NCI-H1930 (cell line): ENCODE measurements at places on chromosomes 2 and 18.
A peak's percentile ranks its signal among the peaks of the same experiment; 100 is the strongest.

GRCh38 chr18:13003466-13003896 is 12.3 kb downstream of the CEP192 start:
- no peak for DNase-seq

- no peak for DNase-seq
Observed at GRCh38 chr2:70011335-70011734, 49.9 kb upstream of the ASPRV1 start.

GRCh38 chr2:163207693-163208370 is 369.3 kb upstream of the KCNH7 start:
- DNase-seq: no peak

GRCh38 chr2:57890464-57890863 is 156.1 kb upstream of the VRK2 start:
- DNase-seq: no peak

GRCh38 chr18:1495387-1495786 is 590.7 kb downstream of the ADCYAP1 start:
- no peak for DNase-seq

DNA sequence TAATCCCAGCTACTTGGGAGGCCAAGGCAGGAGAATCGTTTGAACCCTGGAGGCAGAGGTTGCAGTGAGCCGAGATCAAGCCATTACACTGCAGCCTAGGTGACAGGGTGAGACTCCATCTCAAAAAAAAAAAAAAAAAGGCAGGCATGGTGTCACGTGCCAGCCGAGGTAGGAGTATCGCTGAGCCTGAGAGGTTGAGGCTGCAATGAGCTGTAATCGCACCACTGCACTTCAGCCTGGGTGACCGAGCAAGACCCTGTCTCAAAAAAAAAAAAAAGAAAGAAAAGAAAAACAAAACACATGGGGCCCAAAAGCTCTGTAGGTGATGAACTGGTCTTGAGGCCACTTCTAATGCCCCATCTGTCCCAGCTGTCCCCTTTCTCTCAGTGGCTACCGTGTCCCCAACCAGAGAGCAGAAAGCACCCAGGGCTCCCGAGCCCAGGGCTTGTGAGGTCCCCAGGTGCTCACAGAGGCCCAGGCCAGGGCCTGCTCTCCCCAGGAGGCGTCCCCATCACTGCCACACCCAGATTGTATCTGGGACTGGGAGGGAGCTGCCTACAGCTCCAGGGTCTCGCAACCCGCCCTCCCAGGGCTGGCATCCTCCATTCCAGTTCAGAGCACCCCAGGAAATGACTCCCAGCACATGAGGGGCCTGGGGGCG is 8.5 kb downstream of the KLHL30 start:
- no peak for DNase-seq

DNA sequence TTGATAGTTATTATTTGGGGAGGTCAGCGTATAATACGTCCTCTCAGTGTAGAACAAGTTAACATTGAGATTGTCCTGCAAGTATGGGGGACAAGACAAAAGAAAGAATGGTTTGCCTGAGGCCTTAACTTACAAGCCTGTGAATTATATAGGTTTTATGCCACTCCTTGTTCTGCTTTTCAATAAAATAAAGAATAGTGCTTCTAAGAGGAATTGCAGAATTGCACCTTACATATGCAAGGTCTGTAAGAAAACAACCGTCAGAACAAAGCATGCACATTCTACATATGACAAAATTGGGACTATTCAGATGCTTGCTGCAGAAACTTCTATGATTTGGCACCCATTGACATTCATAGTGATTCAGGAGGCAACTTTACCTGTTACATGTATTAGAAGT is 785.0 kb downstream of the NR4A2 start:
- no peak for DNase-seq

- DNase-seq: no peak
Observed at GRCh38 chr2:2561346-2562095, 230.4 kb upstream of the MYT1L start.

DNA sequence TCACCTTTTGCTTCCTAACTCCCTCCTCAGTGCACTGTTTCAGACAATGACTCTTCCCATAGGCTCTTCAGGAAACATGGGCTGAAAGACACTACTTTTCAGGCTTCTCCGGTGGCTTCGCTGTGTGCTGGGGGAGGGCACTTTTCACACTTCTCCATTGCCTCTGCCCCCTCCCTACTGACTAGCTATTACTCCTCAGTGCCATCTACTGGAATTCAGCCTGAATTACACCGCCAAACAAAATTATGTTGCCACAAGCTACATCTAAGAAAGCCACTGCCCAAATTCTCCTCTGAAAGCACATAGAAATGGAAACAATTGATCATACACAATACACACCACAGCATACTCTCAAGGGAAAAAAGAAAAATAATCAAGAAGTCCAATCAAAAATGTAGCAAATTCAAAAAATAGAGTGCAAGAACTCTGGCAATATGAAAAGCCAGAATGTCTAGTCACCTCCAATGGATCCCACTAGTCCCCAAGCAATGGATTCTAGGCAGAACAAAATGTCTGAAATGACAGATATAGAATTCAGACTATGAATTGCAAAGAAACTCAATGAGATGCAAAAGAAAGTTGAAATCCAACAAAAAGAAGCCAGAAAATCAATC is 1139.4 kb upstream of the GYPC start:
- DNase-seq: no peak

DNA sequence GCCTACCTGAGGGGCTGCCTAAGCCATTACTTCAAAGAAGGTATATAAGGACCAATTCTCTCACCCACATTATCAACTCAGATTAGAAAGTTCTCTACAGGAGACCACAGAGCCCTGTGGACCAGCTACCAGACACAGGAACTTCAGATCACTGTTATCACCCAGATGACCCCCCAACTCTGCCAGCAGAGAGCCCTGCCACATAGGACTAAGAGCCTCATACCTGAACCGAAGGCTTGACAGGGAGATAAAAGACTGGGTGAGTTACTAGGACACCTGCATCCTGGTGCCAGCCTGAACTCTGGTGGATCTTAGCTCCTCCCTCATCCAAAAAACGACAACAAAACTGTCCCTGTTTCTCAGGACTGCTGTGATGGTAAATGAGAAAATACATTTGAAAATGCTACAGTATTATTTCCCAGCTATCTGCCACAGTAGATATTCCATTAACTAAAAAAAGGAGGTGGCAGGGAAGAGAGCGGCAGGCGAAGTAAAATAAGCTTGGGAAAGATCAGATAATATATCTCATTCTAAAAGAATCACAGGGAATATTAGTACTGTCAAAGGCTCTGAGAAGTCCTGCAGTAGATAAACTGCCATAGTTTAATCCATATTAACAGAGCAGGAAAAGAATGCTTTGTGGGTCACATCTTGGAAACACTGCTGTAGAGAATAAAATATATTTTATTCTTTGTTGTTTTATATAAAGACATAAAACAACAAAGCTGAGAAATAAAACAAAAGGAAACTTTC is 79.7 kb downstream of the STK39 start:
- no peak for DNase-seq

- DNase-seq: no peak
Observed at GRCh38 chr2:69789175-69789721, 40.2 kb upstream of the GMCL1 start.

DNA sequence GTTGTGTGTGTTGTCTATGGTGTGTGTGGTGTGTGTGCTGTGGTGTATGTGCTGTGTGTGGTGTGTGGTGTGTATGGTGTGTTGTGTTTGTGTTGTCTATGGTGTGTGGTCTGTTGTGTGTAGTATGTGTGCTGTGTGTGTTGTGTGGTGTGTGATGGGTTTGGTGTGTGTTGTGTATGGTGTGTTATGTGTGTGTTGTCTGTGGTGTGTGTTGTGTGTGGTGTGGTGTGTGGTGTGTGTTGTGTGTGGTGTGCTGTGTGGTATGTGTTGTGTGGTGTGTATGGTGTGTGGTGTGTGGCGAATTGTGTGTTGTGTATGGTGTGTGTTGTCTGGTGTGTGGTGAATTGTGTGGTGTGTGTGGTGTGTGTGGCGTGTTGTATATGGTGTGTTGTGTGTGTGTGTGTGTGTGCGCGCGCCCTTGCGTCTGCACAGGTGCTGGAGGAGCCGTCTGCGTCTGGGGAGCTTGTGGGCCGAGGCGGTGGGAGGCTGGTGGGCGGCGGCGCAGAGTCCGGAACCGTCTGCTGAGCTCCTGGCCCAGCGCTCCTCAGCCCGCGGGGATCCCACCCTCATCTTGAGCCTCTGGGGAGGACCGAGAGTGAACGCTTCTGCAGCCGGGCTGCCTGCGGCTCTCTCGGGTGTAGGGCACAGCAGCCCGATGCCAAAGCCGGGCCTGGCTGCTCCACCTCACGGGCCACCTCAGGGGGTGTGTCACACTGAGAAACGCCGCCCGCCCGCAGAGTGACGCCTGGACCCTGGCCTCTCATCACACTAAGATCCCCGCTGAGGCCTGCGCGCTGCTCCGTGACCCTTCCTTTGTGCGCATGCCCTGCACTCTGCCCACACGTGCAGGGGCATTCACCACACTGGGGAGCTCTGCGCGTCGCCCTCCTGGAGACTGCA is 8.8 kb upstream of the ADI1 start:
- no peak for DNase-seq

DNA sequence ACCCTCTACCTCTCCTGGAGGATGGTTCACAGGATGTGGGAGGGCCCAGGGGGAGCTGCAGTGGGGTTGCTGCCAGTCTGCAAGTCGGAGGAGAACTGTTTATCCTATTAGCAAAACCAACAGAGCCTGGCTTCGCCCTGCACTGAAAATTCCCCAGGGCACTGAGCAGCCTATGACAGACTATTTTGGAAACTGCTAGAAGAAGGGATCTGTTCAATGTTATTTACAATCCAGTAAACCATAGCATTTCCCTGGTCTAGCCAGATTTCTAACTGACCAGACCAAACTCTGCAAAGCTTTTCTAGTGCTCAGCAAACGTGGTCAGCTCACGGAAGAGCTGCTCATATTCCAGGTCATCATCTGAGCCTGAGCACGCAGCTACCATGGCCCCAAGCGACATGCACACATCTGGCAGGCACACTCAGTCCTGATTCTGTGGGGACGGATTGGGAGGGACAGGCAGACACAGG is 64.8 kb upstream of the PID1 start:
- DNase-seq: no peak

GRCh38 chr18:56390626-56391025 is 247.8 kb downstream of the TXNL1 start:
- DNase-seq: no peak

GRCh38 chr2:23483791-23484190 is 98.8 kb downstream of the KLHL29 start:
- DNase-seq: no peak

DNA sequence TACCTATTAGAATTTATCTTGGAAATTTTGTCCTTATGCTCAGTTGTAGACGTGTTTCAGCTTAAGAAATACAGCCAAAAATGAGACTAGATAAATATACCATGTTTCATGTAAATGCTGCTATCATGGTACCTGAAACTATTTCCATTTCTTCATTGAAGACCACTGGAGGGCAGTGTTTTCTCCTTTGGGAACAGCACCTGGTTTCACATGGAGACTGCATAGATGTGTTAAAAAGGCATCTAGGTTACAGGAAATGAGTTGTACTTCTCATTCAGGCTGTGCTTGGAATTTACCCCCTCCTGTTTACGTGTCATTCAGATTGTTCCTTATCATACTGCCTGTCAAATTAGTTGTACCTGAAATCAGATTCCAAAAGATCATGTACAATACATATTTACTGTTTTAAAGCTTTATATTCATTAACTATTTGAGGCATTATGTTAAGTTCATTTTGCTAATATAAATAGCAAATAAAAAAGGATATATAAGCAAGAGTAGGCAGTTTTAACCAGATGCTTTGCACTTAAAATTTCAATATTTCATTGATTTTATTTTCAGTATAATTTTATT is 57.3 kb upstream of the PSMD14 start:
- DNase-seq: no peak

GRCh38 chr2:48677450-48677849 is 59.8 kb downstream of the GTF2A1L start:
- no peak for DNase-seq

- DNase-seq: no peak
Observed at GRCh38 chr18:69622184-69622583, 221.5 kb downstream of the DOK6 start.

- DNase-seq: no peak
Observed at GRCh38 chr18:28459587-28459986, 282.7 kb upstream of the CDH2 start.

- no peak for DNase-seq
Observed at GRCh38 chr2:99403524-99403923, 66.3 kb downstream of the EIF5B start.

- DNase-seq: peak; percentile 54
Observed at GRCh38 chr18:37778417-37779165, 213.0 kb upstream of the CELF4 start.

GRCh38 chr2:55154525-55155030 is 77.5 kb downstream of the CLHC1 start:
- DNase-seq: no peak

- DNase-seq: no peak
Observed at GRCh38 chr18:3463051-3463450, 13.1 kb downstream of the TGIF1 start.
